ENCODE measurements at places on chromosomes 6 and 20.

- no peak for DNase-seq
These were observed 94.6 kb downstream of the BCAS1 start for GRCh38 chr20:53975761-53976160.

GRCh38 chr6:89254569-89254968 lies 37.4 kb upstream of the GABRR1 start:
- DNase-seq, result no peak

DNA sequence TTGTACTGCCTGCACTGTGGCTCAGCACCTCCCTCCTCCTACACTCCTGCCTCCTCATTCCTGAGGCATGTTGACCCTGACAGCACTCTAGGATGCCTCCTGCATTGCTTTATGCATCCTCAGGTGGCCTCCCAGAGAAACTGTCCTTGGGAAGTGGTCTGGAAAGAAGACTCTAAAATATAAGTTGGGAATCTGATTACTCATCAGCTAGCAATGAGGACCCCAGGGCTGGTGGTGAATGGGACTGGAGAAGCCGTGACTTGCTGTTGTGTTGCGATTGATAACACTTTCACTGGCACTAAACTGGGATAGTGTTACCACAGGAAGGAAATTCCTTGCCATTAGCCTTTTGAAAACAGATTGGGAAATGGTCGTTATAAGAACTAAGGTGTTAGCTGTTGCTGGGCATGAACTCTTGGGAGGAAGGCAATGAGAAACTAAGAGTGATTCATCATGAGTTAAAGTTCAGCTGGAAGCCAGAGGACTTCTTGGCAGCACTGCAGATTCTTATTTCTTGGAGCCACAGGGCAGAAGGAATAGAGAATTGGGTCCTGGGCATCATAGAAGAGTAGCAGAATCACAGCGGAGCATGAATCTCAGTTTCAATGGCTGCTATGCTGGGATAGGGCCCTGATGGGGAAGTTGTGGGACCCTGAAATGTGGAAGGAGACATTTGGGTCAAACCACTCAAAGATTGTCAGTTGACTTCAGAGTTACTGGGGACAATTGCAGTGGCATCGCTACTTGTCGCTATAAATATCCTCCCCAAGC lies 10.1 kb upstream of the SIRPD start:
- DNase-seq, result no peak

GRCh38 chr6:73968221-73968757 lies 272.3 kb downstream of the CD109 start:
- DNase-seq, result no peak

GRCh38 chr6:35580836-35581235 lies 68.1 kb upstream of the TULP1 start:
- no peak for DNase-seq

Measured in CD4-positive, alpha-beta T cell treated with Interleukin-6 for 4 hours (primary cell).